ENCODE measurements at places on chromosomes 6 and 20.

DNA sequence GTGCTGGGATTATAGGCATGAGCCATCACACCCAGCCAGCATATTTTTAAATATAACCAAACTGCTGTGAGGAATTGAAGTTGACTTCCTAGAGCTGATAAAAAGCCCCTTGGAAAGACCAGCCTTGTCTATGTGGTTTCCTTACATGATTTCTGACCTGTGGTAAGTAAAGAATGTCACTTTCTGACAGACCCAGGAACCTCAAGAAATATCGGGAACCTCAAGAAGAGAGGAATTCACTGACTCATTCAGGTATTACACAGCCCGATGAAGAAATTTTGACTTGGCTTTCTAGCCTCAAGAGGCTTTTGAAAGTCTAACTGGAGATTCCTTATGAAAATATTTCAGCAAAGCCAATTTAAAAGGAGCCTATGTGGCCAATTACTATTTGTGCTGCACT, 71.8 kb downstream of the FOXF2 start:
- peak; percentile 31 for DNase-seq

- DNase-seq: no peak
Observed at GRCh38 chr6:142900227-142900971, 44.6 kb downstream of the HIVEP2 start.

DNA sequence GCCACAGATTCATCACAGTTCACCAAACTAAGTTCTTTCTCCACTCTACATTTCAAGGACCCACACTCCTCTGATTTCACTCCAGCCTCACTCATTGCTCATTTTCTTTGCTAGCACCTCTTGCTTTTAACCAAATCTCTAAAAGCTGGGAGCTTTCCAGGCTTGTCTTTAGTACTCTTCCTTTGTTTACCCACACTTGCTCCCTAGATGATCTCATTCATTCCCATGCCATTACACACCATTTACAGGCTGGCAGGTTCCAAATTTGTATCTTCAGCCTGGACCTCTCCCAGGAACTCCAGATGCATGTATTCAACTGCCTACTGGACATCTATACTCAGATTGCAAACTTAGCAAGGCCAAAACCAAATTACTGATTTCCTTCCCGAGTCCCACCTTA, 5.3 kb upstream of the GUCA1B start:
- peak; percentile 68 for DNase-seq

DNA sequence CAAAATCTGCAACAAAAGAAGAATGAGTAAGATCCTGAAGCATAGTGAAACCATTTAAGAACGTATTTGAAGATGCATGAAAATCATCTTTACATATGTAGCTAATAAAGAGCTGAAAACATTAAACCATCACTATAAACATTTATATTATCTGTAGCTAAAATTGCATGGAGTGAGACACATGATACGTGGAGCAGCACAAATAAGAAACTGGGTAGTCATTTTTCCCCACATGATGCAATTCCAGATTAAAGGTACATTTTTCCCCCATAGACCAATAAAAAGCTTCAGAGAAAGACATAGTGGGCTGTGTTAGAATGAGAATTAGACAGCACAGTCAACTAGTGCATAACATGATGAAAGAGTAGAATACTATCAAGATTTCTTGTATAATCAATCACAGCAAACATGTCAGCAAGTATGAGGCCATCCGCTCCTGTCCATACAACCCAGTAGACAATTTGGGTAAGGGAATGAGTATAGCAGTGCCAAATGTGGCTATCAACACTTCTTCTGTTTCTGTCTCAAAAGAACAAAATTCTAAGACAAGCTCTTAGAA, 67.0 kb downstream of the RSPO3 start:
- DNase-seq: no peak

GRCh38 chr20:32056708-32057483, 4.9 kb downstream of the HCK start:
- no peak for DNase-seq

GRCh38 chr20:12700701-12701100, 308.1 kb upstream of the SPTLC3 start:
- DNase-seq: no peak

- DNase-seq: no peak
Observed at GRCh38 chr6:3615391-3616380, 135.8 kb downstream of the PXDC1 start.

DNA sequence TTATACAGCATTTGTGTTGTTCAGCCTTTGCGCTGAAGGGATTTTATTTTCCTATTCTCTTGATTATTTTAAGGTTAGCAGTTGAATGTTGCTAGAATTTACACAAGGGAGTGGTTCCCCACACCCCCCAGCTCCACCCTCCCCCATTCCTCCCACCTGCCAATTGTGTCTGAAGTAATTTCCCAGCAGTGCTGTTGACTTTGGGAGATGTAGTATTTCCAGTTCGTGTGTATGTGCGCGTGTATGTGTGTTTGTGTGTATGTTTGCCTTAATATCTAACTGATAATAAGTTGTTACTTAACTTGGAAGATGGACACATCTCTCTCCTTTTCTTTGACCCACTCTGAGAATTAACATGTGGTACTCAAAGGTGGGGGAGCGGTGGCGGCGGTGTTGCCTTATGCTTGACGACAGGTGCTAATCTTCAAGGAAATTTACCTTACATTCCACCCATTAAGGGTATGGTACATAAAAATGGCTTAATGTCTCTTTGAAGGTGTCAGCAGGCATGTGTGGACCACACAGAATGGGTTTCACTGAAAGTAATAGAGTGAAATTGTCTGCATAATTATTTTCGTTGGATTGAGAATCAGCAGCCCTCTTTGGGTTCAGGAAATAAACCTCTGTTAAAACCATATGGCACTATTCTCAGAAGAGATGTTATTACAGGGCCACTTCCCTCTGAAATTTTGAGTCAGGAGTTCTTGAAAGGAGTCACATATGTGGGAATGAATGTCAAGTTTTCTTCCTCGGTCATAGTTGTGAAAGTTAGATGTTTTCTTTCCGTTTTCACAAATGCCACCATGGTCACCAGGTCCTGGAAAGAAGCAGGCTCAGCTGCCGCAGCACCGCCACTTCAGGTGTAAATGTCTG, 95.6 kb upstream of the SUPT3H start:
- DNase-seq: no peak

DNA sequence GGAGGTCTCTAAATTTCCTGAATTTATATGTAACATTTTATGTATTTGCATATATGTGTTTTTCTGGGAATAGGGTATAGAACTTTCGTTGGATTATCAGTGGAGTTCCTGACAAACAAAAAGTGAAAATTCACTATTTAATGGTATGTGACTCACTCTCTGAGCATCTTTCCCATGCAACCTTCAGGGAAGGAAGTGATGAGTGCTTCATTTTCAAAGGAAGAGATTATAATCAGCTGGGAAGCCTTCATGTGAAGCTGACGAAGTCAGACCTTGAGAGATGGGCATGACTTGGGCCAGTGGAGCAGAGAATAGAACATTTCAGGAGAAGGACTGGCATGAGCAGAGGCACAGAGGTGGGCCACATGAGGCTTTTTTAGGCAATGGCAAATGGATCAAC, 72.7 kb downstream of the FAXC start:
- peak; percentile 6 for DNase-seq

DNA sequence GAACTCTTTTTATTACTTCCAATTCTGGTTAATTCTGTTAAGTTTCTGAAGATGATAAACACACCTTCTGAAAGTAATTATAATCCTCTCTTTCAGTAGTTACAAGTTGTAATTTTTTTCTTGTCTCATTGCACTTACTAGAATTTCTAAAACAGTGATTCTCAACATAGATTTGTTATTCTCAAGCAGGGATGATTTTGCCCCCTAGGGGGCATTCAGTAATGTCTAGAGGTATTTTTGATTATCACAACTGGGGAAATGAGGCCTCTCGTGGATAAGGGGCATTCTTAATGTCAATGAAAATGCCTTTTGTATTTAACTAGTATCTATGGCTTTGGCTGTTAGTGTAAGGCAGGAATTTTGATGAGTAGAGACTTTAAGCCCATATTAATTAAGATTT, 39.4 kb upstream of the MAFB start:
- DNase-seq: no peak

DNA sequence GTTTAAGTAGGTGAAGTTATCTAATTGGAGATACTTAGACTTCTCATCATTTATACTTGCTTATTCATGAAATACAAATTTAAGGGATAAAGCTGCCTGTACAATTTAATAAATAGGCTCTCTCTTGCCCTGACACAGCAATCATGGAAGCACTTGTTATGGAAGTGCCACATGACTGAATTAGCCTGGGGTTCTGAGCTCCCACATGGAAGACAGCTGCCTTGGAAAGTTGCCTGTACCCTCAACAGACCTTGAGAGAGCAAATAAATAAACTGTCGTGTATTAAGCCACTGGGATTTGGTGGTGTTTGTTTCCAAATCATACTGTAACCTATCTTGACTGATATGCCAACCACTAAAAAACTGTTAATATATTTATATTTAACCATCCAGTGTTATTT, 87.0 kb upstream of the RSPO3 start:
- DNase-seq: no peak

- DNase-seq: peak; percentile 33
Observed at GRCh38 chr6:139540276-139540675, 165.8 kb upstream of the CITED2 start.

DNA sequence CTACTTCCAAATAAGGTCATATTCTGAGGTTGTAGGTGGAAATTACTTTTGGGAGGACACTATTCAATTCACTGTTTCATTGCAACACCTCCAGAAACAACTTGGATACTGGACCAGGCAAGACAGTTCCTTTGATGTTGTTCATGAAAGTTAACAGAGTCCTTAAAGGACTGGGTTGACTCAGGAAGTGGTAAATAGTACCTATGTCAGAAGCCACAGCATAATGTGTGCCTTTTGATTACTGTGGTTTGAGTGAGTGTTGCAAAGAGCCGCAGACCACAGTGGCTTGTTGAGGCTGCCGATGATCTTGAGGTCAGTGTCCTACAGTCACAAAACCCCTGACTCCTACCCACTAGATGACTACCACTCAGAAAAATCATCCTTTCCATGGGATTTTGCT, 10.9 kb downstream of the IL20RA start:
- peak; percentile 76 for DNase-seq

DNA sequence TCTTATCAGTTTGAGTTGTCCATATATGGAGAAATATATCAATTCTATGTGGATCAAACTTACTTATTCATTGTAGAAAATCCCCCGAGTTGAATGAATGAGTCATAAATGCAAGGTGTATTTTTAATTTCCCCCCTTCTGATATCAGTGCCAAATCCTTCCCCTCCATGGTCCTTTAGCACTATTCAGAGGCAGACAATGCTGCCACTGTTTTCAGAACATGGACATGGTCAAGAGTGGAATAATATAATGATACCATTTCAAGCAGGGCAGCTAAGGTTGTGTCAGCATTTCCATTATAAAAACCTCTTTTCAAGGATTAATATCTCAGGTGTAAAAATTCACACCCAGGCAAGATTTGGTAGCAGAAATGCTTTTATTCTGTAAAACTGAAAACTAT, 244.0 kb downstream of the FOXC1 start:
- DNase-seq: no peak

DNA sequence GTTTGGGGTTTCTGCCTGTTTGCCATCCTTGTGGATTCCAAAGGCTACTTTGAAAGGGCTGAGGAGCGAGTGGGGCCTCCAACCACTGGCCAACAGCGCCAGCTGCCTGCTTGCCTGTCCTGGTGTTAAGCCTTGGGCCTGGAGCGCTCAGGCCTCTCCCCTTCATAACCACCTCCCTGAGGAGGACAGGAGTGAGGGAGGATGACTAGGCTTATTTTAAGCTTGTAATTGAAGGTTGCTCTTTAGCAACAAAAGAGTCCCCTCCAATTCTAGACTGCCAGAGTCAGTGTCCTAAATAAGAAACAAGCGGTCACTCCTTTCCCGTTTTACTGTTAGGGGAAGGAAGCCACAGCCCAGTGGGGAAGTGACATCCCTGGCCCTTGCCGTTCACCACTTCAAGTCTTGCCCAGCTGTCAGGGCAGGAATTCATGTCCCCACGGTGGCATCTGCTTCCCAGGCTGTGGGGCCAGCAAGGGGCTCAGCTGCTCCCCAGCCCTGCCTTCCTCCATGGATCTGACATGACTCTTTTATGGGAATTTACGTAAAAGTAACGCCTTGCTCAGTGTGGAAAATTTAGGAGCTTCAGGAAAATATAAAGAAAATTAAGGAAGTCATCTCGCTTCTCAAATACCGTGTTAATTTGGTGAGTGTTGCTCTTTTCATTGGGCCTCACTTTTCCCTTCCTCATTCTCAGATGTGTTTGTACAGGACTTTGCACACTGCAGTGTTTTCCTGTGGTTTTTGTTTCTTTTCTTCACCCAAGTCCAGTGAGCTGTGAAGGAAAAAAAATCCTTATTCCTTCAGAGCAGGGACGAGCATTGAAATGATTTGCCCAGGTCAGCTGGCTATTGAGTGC, 57.8 kb downstream of the SSR1 start:
- no peak for DNase-seq

GRCh38 chr6:43509984-43510826, at the start of gene LRRC73:
TSS of gene LRRC73 (minus strand) at chr6:43510346. CDS start at chr6:43509785, 561 bp downstream.
- DNase-seq: peak; percentile 91

- peak; percentile 78 for DNase-seq
Observed at GRCh38 chr20:25309395-25310267, 61.7 kb downstream of the PYGB start.

GRCh38 chr20:60310560-60311349, 352.5 kb downstream of the CDH26 start:
- no peak for DNase-seq

DNA sequence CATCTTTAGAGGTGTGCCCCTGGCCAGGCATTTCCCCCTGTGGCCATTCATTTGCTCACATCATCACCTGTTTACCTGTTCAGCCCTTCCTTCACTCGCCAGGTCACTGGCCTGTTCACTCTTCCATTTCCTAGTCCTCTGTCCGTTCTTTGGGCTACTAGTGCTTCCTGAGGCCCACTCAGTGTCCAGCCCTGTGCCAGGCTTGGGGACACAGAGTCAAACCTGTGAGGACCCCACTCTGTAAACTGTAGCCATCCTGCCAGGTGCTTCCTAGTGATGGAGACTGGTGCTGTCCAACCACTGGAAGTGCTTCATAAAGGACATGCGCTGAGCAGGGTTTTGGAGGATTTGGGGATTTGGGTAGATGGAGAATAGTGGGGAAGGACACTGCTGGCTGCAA, 3.5 kb downstream of the DLGAP4 start:
- DNase-seq: no peak

DNA sequence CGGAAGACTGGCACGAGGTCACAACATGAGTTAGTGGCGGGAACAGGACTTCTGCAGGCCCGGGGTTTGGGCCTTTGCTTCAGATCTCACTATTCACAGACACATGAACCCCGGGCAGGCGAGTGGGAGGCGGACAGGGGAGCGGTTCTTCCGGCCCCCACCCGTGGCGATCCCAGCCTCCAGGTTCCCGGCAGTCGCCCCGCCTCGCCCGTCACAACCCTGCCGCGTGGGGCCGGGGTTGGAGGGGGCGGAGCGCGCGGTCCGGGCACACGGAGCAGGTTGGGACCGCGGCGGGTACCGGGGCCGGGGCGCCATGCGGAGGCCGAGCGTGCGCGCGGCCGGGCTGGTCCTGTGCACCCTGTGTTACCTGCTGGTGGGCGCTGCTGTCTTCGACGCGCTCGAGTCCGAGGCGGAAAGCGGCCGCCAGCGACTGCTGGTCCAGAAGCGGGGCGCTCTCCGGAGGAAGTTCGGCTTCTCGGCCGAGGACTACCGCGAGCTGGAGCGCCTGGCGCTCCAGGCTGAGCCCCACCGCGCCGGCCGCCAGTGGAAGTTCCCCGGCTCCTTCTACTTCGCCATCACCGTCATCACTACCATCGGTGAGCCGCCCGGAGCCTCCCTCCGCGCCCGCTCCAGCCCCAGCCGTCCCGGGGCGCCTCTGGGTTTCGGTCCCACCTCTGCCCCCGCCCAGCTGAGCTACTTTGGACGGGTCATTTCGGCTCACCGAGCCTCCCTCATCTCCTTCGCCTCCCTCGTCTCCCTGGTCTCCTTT, at the start of gene KCNK15:
TSS of gene KCNK15 (plus strand) at position 268 of the 769 bp plus-strand sequence. CDS start at position 314, 46 bp downstream.
- DNase-seq: no peak

GRCh38 chr6:40444312-40444711, 142.9 kb downstream of the LRFN2 start:
- no peak for DNase-seq
